HT1080 (cell line): ENCODE measurements at places on chromosomes 11 and 22.

- no peak for DNase-seq
Observed at GRCh38 chr11:114664641-114665040, 13.7 kb upstream of the NXPE2 start.

- DNase-seq = peak; percentile 6
Observed at GRCh38 chr11:134342572-134343340, 11.0 kb downstream of the GLB1L2 start.

GRCh38 chr11:128604723-128605122 is 17.4 kb upstream of the ETS1 start:
- DNase-seq = no peak

- DNase-seq = no peak
Observed at GRCh38 chr22:50726643-50727340, 11.2 kb upstream of the ACR start.

DNA sequence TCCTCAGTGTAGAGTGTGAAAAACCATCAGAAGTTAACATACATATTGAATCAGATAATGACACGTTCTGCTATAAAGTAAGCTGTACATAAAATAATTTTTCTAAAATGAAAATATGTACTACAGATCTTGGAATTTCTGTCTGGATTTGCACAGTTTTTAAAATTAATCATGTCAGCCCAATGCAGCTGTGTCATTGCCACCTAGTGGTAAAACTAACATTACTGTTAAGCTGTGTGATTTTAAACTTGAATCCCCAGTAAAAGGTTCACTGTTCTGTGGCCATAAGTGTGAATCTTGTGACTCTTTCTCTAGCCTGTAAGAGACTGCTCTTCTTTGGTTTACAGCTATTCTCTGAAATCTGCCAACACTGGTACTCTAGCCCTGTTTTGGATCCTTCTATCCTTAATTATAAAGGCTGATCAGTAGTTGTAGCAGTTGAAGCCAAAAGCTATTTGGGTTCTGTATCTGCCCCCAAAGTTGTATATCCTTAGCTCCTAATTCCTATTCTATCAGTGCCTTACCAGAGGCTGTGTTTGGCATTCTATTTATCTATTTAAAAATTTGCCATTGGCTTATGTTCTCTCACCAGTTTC is 4.0 kb downstream of the JRKL start:
- DNase-seq = peak; percentile 45

GRCh38 chr11:103659206-103659618 is 377.2 kb upstream of the DDI1 start:
- DNase-seq = peak; percentile 28

GRCh38 chr11:106601684-106602297 is 416.5 kb downstream of the GUCY1A2 start:
- no peak for DNase-seq

DNA sequence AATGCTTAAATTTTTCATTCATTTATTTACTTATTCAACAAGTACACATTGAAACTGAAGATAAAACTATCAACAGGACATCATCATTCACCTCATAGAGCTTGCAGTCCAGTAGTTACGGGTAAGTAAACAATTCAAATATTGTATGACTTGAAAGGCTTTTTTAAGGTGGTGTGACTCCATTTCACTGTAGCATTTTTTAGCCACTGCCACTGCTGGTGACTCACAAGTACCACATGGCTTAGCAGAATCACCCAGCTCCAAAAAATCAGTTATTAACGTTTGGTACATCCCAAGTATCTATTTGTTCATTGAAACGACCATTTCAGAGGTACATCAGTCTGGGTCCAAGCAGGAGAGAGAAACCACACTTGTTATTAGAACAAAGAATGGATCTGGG is 427.9 kb upstream of the DDI1 start:
- DNase-seq = peak; percentile 43

DNA sequence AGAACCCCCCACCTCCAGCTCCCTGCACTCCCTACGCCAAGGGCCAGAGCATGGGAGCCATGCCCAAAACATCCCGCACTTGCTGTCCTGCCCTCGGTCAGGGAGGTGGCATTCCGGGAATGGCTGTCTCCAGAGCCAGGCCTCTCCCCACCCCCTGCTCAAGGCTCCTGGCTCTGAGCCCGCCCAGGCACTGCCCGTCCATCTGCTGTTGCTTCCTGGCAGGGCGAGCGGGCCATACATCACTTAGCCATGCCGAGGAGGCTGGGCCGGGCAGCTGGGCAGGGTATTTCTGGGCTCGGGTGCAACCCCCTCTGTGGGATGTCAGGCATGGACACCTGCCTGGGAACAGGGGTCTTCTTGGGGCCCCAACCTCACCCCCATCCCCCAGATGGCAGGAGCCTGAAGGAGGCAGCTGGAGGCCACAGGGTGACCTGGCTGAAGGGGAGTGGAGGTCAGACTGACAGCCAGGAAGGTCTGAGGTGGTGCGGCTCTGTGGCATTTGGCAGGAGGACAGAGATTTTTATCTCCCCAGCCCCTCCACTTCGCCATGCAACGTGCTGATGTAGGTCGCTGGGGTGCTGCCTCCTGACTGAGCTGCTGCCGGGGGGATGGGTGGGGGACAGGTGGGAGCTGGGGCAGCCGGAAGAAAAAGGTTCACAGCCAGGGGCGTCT is 8.7 kb upstream of the CABP7 start:
- DNase-seq = no peak

- no peak for DNase-seq
Observed at GRCh38 chr11:10358696-10359095, 53.8 kb downstream of the ADM start.

GRCh38 chr11:109371444-109372176 is 50.4 kb upstream of the C11orf87 start:
- peak; percentile 13 for DNase-seq

DNA sequence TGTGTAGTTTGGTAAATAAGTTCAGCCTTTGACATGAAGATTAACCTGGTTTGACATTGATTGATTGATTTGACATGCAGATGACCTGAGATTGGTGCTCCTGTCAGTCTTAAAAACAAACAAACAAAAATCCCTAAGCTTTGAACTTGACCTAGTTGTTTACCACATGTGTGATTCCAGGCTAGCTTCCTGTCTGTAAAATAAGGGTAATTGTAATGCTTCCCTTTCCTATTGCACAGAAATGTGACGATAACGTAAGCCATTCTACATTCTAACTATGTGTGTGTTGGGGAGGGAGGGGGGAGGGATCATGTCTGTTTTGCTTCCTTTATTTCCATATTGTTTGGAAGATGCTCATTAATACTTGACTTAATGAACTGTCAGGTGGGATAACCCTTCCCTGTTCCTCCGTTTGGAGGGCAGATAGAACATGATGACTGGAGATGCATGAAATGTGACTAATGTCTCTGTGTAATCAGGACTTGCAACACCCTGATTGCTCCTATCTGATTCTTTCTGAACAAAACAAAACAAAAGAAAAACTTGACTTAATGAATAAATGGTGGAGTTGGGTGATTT is 106.1 kb upstream of the CLMP start:
- DNase-seq = peak; percentile 25

- peak; percentile 96 for DNase-seq
Observed at GRCh38 chr11:71787098-71787823, 45.7 kb upstream of the DEFB108B start.

DNA sequence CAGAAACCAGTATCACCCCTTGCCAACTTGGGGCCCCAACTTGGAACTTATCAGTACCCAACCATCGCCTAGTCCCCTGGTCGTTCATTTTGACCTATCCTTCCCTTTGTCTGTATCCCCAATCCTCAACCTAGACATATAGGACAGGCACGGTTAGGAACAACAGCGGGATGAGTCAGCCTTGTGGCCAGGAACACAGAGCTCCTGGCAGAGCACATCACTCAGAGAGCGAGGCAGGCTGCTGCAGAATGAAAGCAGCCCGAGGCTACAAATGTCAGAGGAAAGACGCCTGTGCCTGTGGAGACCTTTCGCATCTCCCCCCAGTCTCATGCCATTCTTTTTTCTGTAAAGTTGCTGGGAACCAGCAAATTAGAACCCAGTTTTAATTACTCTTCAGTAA is 14.6 kb downstream of the DKK3 start:
- DNase-seq = peak; percentile 91

DNA sequence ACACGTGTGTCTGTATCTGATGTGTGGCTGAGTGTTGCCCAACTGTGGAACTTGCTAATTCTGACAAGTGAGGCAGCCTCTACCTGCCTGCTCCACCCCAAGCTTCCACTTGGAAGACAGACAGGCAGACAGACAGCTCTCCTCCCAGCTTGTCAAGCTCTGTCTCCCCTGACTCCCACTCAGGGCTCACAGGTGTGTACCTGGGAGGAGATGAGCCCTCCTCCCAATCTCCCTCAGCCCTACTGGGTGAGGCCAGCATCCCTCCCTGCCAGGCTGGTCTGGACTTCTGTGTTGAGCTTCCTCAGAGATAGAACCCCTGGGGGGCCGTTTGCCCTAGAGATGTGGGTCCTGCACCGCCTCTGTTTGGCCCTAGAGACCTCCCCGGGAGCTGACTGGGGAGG is 1.0 kb upstream of the CHRM1 start:
- DNase-seq = no peak

DNA sequence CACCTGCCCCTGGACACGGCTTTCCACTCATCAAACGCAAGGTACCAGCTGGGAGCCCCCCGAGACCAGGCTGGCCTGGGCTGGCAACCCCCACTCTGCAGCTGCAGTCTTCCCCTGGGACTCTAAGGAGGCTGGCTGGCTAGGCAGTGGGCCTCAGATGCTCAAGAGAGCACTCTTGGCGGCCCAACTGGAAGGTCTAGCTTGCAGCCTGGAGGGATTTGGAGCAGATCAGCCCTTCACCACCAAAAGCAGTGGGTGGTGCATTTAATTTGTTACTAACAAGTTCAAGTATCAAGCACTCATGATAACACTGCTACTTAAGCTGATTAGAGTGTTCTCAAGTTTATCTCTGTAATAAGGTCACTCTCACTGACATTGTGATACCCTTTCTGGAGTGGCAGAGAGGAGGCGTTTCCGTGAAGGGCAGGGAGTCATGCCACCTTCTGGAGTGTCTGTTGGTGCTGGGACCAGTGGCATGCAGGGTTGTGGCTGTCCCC is 21.5 kb downstream of the C22orf23 start:
- no peak for DNase-seq

DNA sequence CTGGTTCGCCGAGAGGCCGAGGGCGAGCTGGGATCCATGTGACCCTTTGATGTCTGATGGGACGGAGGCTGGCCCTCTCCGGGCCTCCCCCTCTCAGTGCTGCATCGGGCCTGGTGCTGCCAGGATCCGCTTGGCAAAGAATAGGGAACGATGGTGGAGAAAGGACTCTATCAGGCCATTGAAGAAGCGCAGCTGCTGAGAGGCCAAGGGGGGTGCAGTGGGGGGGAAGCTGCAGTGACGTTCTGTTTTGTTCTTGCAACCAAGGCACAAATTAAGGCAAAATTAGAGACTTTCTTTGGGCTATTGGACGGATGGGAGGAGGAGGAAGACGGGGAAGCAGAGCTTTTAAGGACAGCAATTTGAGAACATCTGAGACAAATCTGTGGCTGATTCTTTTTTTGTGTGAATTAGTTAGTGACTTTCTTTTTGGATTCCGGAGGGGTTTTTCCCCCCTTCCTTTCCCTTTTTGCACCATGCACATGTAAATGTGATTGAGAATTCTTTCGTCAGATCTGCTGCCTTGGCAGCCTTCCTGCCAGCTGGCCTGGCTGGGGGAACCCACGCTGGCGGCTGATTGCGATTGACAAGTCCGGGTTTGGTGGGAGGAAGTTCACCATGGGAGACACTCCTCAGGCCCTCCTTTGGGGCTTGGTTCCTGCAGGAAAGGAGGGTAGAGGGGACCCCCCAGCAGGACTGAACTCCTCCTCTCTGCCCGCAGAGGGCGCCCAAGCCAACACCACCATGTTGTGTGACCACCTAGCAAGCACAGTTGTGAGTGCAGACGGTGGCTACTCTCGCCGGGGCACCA is 214.6 kb downstream of the NTM start:
- no peak for DNase-seq

- DNase-seq = no peak
Observed at GRCh38 chr11:15929371-15929901, 426.9 kb downstream of the SOX6 start.

- no peak for DNase-seq
Observed at GRCh38 chr11:35859301-35859700, 84.6 kb upstream of the LDLRAD3 start.

GRCh38 chr11:15839061-15839460 is 517.3 kb downstream of the SOX6 start:
- DNase-seq = no peak

- no peak for DNase-seq
Observed at GRCh38 chr11:77799338-77799737, 21.2 kb downstream of the RSF1 start.

- no peak for DNase-seq
Observed at GRCh38 chr11:62656796-62657429, 3.8 kb upstream of the INTS5 start.

GRCh38 chr11:105183426-105183825 is 43.9 kb upstream of the CARD18 start:
- no peak for DNase-seq

GRCh38 chr11:49208006-49208721 is at the start of gene FOLH1:
TSS of gene FOLH1 (minus strand) at chr11:49208602. CDS start at chr11:49208409, 193 bp downstream.
- DNase-seq = peak; percentile 29

- DNase-seq = no peak
Observed at GRCh38 chr11:16402654-16403447, 46.5 kb upstream of the SOX6 start.

DNA sequence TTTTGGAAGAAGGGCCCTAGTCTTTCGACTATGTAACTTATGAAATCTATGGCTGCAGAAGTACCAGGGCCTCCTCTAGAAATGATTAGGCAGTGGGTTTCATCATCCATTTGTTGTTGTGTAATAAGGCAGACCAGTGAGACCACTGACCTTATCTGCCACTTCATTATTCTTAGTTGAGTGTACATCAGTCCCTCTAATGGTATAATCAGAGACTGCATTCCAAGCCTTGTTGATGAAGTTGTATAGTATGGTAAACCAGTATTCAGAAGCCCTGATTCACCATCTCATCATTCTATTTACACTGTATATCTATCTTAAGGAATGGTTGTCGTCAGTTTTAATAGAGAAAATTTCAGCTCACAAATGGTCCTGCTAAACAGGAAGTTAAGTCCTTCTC is 32.2 kb upstream of the GRIA4 start:
- DNase-seq = peak; percentile 21

- DNase-seq = no peak
Observed at GRCh38 chr22:46788441-46789172, 26.2 kb downstream of the TBC1D22A start.

DNA sequence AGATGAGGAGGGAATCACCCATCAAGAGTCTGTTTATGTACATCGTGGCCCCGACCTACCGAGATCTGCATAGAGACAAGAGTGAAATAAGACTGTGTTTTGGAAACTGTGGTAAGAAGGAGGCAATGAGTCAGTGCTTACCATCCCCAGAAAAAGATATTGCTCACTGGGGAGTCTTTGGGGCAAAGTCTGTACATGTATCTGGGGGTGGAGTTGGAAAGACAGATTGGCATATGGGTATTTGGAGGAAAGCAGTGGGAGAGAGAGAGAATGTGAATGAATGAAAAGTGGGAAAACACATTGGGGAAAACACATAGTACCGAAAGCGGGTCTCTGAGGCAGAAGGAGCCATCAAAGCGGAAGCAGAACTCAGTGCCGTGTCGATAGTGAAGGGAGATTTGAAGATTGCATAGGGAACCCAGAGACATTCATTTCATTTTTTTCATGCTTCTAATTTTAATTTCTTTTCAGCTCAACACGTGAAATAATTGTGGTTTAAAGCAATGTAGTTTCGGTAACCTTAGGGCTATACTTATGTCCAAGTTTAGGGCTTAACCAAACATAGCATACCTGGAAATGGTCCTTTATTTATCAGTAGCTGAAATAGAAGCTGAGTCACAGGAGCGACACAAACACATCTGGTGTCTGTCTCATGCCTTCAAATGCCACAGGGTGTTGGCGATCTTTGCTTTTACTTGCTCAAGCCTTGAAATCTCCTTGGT is 98.6 kb upstream of the CD44 start:
- DNase-seq = peak; percentile 97

- no peak for DNase-seq
Observed at GRCh38 chr11:97966901-97967300, 1053.8 kb upstream of the CNTN5 start.
